ENCODE measurements at places on chromosomes 1 and 21.

GRCh38 chr1:22428672-22429071 is 23.0 kb upstream of the ZBTB40 start:
- no peak for DNase-seq

DNA sequence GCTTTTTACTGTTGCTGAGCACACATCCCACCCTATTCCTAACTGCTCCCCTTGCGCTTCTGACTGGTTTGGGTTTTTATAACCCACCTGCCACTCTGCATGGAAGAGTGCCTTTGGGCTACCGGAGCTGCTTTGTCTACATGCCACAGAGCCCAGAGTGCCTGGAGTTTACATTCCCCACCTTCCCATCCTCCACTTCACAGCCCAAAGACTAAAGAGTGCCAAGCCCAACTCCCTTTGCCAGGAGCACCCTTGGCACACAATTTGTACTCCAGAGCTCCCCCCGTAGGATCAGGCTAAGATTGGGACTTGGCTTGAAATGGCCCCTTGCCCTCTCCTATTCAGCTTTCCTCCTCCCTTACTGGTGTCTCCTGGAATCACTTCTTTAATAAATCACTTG is 63.3 kb downstream of the LHX9 start:
- DNase-seq = no peak

- no peak for DNase-seq
These were observed 29.1 kb upstream of the GFI1 start for GRCh38 chr1:92515796-92516201.

GRCh38 chr1:183315991-183316758 is 102.0 kb downstream of the NMNAT2 start:
- no peak for DNase-seq

DNA sequence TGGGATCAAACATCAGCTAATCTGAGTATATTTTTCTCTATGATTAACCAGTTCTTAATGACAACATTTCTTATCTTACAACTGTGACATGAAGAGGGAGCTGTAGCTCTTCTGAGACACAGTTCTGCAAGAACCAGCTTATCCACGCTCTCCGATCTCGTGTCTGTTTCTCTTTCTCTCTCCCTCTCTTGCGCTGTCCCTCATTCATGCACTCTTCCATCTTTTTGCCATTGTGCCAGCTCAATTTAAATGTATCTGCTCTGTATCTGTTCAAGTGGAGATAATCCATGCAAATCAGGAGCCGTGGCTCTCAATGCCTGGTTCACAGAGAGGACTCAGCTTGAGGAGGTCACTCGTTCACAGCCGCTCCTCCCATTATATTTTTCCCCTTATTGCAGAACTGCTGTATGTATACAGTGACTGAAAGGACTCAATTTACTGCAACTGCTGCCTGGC is 494.7 kb upstream of the ADGRL2 start:
- peak; percentile 12 for DNase-seq

DNA sequence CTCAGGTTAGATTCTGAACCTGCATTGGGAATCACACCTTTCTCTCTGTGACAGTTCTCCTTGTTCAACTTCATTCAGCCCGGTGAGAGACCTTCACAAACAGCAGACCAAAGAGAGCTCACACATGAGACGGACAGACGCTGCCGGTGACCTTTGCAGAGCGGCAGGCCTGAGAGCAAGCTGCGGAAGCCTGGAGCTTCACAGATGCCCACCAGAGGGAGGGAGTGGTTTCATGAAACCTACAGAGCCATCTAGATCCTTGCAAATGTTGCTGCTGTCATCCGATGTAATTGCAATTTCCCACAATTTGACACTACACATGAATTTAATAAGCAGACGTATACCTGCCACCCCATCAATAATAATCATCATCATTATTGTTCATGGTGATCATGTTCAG is 39.4 kb downstream of the GRIK3 start:
- DNase-seq = no peak

- DNase-seq = no peak
These were observed 55.9 kb downstream of the SLC66A1 start for GRCh38 chr1:19368050-19368449.

DNA sequence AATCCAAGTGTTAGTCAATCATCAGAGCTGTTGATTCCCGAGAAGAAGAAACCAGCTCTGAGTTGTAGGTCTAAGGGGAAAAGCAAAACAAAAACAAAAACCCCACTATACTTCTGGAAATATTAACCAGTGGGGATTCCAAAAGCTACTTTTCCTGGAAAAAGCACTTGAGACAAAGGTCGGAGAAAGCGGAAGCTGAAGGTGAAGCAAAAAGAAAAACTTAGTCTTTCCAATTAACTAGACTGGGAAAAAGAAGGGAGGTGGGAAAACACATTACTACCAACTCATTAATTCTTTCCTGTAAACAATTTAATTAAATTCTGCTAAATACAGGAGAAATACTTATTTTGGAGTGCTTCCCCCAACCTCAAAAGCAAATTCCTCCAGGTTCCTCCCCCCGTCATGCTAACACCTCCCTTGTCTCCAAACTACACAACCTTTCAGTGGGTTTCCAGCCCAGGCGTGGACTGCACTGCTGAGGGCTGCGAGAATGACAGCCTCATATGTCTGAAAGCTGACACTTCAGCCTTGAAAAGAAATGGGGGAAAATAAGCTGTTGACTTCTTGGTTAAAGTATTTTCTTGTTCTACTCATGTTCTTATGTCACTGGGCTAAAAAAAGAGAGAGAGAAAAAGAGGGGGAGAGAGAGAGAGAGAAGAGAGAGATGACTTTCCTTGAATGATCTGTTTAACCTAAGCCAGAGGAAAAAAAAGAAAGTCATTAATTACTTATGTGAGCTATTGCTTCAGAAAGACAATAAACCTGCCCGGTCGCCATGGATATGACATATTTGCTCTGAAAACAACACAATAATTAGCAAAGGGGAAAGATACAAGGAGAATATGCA is 5.1 kb downstream of the CASZ1 start:
- no peak for DNase-seq
